ENCODE measurements at places on chromosomes 7 and 10.

- DNase-seq, result no peak
Measured at GRCh38 chr7:115676080-115676479, 354.5 kb downstream of the TFEC start.

- no peak for DNase-seq
Measured at GRCh38 chr7:85019778-85020177, 167.1 kb downstream of the SEMA3D start.

DNA sequence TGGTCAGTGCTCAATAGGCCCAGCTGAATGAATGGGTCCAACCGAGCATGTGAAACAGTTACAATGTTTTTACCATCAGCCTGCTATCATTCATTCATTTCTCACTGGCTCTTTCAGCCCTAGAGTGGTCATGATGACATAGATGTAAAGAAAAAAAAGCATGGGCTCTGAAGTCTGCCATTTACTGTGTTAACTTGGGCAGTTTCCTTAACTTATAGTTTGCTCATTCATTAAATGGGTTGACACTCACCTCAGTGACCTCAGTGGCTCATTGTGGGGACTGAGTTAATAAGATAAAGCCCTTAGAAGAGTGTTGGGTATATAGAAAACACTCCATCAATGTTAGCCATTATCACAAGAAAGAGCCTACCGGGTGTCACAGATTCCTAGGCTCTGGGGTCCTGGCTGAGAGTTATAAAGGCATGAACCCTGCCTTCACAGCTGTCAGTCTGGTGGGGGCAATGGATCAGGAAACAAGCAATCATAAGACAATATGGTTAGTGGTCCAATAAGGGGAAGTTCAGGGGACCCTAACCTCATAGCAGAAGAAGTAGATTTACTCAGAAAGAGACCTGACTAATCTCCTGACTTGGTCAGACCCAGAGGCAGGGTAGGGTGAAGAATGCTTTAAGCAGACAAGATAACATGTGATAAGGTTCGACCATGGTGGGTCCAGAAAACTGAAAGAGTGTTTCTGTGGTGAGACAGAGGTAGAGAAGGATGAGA is 29.7 kb upstream of the GPAM start:
- DNase-seq, result no peak

DNA sequence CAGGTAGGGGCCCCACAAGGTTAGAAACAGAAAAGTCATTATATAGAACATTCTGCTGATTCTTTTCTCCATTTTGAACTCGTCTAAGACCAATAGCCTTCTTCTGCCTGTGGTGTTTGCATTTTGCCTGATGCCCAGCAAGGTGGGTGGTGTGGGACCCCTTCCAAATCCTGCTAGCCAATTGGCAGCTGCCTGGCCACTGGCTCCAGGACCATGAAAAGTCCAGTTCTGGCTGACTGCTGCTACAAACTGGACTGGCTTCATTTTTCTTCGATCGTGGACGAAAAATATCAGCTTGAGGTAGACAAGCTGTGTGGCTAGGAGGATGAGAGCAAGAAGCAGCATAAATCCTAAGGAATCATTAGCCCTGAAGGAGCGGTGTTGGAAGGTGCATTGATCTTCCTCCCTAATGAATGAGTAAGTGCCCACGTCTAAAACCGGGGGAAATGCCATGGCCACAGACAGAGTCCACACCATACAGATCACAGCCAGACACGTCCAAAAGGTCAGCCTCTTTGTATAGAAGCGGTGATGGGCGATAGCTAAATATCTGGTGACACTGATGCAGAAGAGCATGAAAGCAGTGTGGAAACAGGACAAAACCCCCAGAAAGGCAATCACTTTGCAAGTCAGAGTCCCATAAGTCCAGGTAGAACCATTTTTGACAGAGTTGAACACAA is 2.7 kb downstream of the GPR85 start:
- DNase-seq, result no peak

- DNase-seq, result no peak
Measured at GRCh38 chr7:39647816-39648215, 24.4 kb downstream of the RALA start.

DNA sequence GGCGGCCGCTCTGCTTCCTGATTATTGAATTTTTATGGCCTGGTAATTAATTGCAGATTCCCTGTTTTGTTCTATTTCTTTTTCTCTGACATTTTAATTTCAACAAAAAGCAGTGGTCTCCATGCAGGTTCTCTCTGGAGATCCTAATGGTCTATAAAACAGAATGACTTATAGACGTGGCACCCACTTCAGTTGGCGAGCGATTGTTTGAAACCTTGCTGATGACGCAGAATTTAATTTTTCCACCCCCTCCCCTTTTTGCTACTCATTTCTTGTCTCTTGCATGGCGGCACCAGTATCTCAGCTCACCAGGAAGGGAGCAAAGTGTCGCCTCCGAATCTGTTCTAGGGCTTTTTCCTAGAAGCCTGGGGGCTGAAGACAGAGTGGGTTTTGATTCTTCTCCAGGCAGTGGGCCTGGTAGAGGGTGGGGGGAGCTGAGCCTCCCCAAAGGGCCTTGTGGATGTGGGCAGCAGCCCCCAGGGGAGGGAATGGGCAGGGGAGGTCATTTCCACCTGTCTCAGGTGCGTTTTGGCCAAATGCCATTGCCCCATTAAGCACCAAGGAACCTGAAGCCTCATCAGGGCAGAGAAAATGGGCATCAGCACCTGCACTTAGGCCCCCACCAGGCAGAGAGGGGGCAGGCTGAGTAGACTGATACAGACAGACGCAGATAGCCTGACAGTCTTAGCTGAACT is 3.5 kb upstream of the COMTD1 start:
- no peak for DNase-seq

DNA sequence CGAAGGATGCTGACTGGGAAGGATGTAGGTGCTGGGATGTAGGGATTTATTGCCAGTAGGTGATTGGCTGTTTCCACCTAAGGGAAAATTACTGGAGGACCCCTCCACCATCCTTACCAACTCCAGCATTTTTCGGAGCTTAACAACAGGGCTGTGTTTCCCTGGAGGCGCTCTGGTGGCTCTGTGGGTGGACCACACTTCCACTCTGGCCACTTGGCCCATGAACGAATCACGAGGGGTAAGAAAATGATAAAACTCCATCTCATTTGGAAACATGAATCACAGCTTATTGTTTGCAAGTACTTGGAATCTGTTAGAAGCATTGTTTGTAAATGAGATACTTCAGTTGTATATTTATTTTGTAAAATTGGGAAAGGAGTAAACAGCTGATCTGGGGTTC is 3.0 kb downstream of the DOCK1 start:
- no peak for DNase-seq

DNA sequence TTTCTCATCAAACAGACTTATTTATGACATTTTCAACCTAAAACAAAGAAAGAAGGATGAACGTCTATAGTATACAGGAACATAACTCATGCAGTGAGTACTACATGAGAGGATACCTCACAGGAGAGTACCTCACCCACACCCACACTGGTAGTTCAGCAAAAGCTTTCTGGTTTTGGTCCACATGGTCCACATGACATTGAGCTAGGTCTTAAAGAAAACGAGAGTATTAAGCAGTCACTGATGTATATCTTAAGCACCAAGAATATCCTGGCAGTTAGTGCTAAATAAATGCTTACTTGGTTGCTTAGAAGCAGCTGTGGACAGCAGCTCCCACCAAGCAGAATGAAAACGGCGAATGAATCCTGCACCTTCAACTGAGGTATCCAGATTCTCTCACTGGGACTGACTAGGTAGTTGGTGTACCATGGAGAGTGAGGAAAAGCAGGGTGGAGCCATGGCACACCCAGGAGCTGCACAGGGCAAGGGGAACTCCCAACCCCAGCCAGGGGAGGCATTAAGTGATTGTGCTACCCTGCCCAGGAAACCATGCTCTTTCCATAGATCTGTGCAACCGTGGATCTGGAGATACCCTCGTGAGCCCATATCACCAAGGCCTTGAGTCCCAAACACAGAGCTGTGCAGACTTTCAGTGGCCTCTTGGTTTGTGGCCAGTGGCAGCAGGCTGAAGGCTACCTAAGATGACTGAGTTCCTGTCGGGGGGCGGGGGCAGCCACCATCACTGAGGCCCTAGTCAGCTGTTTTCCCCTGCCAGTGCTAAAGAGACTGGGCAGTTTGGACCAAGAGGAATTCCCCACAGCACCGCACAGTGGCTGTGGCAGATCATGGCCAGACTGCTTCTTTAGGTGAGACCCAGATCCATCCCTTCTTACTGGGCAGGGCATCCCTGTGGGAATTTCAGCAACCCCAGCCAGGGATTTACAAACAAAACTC is 143.4 kb downstream of the SGMS1 start:
- DNase-seq, result no peak

DNA sequence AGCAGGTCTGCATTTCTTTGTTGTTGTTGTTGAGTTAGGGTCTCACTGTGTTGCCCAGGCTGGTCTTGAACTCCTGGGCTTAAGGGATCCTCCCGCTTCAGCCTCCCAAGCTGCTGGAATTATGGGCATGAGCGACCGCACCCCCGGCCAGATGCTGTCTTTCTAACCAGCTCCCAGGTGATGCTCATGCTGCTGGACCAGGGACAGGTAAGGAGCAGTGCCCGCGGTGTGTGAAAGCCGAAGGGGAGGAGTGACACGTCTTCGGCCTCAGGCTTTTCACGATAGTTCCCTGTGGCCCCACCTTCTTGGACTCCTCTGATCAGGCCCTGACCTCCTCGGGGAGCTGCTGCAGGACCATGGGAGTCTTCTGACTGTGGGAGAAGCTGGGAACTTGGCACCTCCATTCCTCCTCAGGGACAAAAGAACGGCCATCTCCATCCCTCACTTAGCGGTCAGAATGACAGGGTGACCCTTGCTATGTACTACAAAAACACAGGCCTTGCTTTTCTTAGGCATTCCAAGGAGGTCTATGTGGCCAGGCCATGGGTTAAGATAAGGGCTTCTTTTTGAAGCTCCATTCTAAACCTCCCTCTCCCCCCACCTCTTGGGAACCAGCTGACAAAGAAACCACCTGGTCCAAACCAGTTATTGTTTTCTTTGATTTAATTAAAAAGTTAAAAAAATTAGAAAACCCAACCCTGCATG is 5.5 kb downstream of the SFRP5 start:
- no peak for DNase-seq

DNA sequence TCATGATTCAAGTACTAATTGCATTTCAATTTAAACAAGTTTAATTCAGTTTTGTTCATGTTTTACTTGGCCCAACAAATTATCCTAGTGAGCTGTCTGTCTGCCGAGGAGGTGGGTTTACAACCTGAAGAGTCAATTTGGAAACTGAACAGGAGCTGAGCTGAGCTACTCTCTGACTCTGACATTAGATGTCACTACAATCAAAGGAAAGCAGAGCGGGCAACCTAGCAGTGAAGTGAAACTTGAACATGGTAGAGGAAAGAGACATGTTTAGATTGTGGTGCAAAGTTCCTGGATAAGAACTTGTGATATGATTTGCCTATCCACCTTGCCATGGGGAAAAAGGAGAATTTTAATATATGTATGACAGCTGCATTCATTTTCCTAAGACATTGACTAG is 9.6 kb upstream of the AGR3 start:
- no peak for DNase-seq

- DNase-seq, result no peak
Measured at GRCh38 chr7:119783799-119784198, 489.2 kb upstream of the KCND2 start.
